ENCODE measurements at places on chromosomes 4 and X.

- no peak for DNase-seq
Measured at GRCh38 chr4:7498446-7499200, 63.9 kb upstream of the PSAPL1 start.

GRCh38 chr4:47500776-47501175, 15.7 kb downstream of the ATP10D start:
- DNase-seq = no peak

- peak; percentile 70 for DNase-seq
Measured at GRCh38 chrX:134542485-134542884, 82.5 kb downstream of the HPRT1 start.

DNA sequence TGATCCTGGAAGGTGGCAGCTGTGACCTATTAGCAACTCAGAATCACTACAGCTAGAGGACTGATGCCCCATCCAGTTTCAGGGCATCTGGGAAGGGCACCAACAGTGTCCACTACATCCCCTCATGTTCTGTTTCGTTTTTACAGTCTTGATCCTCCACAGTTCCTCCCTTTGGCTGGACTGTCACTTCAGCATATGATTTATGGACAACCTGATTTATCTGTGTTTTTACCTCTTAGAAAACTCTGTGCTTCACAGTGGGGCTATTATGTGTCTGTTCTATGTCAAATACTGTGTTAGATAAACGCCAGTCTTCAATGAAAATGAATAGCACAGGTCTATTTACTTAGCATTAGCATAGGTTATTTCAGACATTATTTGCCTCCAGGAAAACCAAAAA, 63.1 kb upstream of the GRPR start:
- DNase-seq = no peak

DNA sequence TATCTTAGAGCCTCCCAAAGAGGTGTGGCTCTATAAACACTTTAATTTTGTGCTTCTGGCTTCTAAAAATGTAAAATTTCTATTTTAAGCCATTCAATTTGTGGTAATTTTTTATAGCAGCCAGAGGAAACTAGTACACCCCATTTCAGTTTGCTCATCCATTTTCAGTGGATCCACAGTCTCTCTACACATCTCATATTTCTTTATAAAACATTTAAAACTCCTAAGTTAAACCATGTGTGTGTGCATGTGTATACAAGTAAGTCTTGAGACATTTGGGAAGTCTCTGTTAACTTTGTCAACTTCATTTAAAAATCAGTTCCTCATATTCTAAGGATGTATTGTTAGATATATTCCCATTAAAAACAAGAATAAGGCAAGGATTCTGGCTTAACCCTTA, 273.2 kb downstream of the IL15 start:
- DNase-seq = no peak

DNA sequence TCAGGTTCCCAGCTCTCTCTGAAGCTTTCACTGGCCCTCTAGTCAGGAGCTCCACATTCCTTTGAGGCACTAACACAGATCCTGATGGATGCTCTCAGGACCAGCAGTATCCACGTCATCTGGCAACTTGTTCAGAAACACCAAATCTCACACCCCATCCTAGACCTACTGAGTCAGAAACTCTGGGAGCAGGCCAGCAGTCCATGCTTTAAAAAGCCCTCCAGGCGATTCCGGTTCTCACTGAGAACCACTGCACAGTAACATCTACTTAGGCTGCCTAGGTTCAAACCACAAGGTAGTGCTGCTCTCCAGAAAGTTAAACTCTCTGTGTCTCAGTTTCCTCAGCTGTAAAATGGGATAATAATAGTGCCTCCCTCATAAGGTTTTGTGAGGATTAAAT, 55.3 kb downstream of the CCDC158 start:
- DNase-seq = no peak

DNA sequence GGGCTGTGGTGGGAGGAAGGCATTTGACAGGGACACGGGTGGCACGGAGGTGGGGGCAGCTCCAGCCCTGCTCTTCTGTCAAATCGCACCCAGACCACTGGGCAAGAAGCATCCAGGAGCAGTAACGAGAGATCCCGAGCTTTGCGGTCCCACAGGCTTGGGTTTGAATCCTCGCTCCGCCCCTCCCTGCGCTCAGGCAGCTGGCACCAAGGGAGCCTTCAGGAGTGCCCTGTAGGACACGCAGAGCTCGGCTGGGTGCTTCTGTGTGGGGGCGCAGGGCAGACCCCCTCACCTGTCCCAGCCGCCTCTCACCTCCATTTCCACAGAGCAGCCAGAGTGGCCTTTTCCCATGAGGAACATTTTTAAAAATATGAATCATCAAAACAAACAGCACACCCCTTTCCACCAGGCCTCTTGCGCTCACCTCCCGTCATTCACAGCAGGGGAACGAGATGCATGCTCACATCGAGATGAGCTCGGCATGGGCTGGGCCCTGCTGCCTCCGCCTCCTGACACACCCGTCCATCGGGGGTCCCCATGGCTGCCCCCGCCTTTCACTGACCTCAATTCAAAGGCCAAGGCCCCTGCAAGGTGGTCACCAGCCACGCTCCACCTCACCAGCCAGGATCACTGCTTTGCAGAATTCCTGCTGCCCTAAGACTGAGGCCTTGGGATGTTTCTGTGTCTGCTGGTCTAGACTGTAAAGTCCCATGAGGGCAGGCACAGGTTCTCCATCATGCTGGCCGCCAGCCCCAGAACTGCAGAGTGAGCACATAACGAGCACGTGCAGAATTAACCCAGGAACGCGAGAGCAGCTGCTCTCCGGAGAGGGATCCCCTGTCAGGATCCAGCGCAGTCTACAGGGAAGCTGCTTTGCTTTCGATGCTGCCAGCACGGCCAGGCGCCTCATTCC, 52.7 kb downstream of the ACOX3 start:
- DNase-seq = no peak

DNA sequence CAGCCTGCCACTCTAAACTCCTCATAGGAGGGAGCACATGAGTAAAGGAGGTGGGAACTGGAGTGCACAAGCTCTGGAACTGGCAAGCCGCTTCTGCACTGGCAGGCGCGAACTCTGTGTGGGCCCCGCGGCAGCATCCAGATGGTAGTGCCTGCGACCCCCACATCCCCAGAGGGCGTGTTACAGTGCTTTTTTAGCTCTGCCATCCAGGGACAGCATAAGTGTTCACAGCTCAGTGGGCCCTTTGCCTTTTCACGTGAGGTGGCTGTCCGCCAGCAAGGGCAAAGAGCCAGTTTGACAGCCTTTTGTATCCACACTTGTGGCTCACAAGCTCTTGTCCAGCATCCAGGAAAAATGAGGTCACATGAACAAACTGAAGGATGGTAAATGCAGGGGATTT, 581.6 kb upstream of the DIAPH2 start:
- no peak for DNase-seq

- no peak for DNase-seq
Measured at GRCh38 chr4:104446431-104447278, 48.0 kb downstream of the CXXC4 start.

DNA sequence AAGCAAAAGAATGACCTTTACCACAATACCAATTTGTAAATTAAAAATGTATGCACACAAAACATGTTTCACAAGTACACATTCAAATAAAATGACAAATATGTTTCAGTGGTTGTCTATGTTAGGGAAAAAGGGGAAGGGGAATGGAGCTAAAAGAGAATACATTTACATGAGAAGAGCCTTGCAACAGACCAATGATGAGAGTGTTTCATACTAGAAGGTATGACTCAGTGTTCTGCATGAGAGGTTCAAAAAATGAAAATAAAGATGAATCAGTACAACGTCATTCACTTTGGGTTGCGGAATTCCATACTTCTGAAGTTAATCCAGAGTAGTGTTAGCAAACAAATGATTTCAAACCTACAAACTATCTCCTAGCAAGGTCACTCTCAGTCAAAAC, 51.7 kb downstream of the RPGR start:
- no peak for DNase-seq

DNA sequence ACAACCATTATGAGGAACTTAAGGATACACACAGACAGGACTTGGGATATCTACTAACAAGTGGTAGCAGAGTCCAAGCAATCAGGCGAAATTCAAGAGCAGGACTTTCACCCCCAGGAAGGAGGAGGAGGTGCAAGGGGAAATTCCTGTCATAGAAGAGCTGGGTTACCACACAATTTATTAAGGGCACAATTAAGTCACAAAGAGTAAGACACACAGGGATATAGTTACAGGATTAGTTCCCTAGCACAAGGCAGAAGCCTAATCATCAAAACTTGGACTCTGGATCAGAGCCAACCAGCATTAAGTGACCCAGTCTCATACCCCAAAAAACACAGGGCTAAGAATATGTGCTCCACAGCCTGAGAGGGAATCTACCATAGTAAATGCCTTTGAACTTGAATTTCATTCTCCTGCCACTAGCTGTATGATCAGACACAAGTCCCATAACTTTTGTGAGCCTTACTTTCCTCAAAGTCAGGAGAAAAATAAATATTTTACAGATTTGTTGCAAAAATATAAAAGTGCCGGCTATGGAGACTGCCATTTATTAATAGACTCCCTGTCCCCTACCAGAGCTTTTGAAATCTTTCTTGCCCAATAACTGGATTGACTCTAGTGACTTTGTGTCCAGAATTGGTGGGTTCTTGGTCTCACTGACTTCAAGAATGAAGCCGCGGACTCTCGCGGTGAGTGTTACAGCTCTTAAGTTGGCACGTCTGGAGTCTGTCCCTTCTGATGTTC, 87.0 kb downstream of the SYNPO2 start:
- no peak for DNase-seq

- peak; percentile 74 for DNase-seq
Measured at GRCh38 chr4:174828845-174829701, at the start of gene GLRA3. Gene GLRA3 (minus strand): TSS chr4:174829247. CDS start chr4:174828811, 436 bp downstream.

- DNase-seq = no peak
Measured at GRCh38 chr4:155001251-155001650, 207.2 kb upstream of the NPY2R start.

DNA sequence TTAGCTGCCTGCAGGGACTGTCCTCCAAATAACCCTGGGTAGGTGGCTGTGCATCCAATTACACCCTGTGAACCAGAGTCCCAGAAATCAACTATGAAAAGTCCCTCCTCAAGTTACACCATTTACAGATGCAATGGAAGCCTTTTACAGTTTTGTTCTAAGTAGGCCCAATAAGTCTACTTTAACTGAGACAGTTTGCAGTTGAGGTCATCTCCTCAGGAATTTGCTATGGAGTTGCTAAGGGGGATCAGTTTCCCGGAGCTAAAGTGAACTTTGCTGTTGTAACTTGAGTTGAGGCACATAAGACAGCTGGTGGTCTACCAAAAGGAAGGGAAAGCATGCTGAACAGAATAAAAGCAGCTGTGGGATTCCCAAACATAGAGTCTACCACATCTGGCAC, 121.6 kb upstream of the STK26 start:
- DNase-seq = no peak

DNA sequence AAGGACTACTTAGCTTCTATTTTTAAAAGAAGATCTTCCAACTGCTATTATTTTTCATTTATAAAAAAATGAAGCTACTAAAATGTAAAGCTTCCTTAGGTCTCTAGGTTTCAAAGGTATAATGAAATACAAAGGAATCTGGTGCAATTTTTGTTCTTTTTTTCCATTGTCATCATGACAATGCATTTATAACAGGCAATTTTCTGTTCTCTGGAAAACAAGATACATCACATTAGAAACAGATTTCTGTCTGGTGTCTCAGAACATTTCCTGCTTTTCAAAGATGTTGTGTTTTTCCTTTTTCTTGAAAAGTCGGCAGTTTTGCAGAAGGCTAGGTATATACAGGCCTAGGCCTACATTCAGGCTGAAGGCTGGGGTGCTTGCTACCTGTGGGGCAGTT, 63.6 kb upstream of the ATP8A1 start:
- DNase-seq = no peak

DNA sequence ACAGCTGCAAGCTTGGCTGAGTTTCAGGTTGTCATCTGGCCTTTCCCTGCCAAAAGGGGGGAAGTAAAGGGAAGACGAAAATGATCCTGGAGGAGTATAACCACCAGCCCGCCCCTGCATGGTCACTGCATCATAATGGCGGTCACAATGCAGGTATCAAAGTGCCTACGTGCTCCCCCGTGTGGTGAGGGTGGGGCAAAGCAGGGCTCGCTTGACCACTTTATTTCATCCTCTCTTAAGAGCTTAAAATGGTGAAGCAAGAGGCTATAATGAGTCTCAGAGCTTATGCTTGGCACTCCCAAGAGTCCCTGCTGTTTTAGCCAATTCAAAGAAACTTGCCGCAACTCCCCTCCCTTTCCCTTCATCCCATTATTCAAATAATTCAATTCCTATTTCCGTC, 105.6 kb downstream of the APOOL start:
- no peak for DNase-seq

DNA sequence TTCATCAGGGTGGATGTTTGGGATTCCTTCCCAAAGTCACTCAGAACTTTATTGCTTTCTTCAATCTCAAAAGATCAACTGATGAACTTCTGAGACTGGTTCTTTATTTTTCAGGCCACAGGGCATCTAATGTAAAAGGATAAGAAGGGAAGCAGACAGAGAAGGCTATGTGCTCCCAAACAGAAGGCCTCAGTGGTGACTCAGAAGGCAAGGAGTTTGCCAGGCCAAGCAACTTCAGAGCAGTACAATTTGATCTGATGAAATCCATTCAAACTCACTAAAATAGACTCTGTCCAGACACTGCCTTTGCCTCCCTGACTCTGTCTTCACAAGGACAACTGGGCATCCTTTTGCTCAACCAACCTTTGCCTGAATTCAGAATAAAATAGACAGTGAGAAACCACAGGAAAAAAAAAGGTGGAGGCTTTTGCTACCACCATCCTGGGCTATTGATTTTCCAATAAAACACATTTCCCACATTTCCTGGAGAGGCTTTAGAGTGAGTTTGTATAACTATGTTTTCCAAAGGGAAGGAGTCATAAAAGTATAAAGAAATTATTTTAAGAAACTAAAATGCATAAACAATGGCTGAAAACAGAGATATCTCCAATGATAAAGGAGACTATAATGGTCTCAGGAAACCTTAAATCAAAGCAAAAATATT, 55.2 kb downstream of the ARHGEF6 start:
- DNase-seq = no peak

- peak; percentile 54 for DNase-seq
Measured at GRCh38 chrX:16892504-16893362, 22.6 kb upstream of the RBBP7 start.

- DNase-seq = no peak
Measured at GRCh38 chrX:19720236-19720635, 167.2 kb downstream of the SH3KBP1 start.

- no peak for DNase-seq
Measured at GRCh38 chrX:118530219-118530911, 34.8 kb downstream of the DOCK11 start.
